GM06990 (cell line): ENCODE measurements at places on chromosomes 7 and 10.

DNA sequence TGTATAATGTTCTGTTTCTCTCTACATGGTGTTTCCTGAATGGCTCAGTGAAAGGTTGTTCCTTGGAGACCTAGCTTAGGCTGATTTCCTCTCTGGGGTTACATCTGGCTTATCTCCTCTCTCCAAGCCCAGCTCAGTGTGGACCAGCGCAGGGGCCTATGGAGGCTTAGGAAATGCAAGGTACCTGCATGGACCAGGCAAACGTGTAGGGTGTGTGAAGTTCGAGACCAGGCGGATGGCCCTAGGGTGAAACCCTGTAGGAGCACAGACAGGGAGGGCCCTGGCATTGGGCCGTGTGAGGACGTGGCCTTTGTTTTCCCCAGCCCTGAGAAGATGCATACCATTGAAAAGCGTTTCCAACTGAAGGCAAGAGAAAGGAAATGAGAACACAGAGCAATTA lies 59.0 kb downstream of the DOCK1 start:
- DNase-seq = no peak

DNA sequence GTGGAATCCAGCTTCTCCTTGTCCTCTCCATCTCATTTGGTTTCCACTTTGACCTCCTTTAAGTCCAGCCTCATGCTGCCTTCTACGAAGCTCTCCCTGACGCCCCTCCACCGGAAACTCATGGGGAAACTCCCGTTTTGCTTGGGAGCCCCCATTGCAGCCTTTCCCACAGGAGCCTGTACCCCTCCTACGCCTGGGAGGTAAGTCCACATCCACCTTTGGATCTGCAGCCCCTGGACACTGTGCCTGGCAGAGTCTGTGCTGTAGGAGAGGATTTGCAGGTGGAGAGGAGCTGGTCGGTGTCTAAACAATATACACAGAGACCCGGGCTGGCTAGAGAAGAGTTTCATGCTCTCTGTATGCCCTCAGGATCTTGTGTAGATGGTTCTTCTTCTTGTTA lies 296.1 kb downstream of the GLRX3 start:
- DNase-seq = no peak

DNA sequence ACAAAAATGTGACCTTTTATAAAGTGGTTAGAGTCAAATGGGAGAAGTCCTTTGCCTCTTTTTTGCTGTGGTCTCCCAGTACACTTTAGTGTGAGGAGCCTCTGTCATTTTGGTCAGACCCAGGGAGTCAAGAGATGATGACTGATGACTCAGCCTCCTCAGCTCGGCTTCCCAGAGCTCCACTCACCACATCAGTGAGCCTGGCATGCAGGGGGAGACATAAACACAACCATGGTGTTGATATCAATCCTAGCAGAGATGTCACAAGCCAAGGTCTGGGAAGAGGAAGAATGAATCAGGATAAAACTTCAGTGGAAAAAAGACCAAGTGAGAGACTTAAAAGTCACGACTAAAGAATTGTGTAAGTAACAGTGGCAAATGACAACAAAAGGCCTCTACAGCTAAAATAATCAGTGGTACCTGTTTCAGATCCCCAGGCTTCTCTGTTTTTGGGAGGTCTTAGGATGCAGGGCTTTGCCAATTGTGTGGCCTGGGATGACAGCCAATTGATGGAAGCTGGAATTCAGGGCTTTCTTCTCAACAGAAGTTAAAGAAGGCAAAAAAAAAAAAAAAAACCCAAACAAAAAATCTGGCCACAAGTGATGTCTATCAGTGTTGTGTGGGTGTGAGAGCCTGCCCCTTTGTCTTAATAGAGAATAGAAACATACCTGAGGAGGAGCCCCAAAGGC lies 50.2 kb downstream of the TFAM start:
- DNase-seq = no peak

GRCh38 chr7:123709525-123709924 lies 39.3 kb downstream of the WASL start:
- DNase-seq = no peak

GRCh38 chr10:11404901-11405300 lies 206.5 kb downstream of the USP6NL start:
- DNase-seq = no peak

GRCh38 chr10:51203359-51203758 lies 129.1 kb downstream of the PRKG1 start:
- DNase-seq = no peak
